ENCODE measurements at places on chromosomes 16 and 17. TPM values are rescaled to one million over a fixed set of nuclear protein-coding genes. Genes with fewer than 3 reads are reported as not detected.

- no peak overlapping the region for H3K27ac ChIP-seq
- peak; percentile 89 for DNase-seq
- H3K4me1 ChIP-seq = no peaks in the 10 kb centered on the region
- H3K4me3 ChIP-seq = no peak overlapping the region
- peaks cover 71% of the 10 kb centered on the region for H3K27me3 ChIP-seq
These were observed 530 bp downstream of the GSG1L start for GRCh38 chr16:28062847-28063521.

DNA sequence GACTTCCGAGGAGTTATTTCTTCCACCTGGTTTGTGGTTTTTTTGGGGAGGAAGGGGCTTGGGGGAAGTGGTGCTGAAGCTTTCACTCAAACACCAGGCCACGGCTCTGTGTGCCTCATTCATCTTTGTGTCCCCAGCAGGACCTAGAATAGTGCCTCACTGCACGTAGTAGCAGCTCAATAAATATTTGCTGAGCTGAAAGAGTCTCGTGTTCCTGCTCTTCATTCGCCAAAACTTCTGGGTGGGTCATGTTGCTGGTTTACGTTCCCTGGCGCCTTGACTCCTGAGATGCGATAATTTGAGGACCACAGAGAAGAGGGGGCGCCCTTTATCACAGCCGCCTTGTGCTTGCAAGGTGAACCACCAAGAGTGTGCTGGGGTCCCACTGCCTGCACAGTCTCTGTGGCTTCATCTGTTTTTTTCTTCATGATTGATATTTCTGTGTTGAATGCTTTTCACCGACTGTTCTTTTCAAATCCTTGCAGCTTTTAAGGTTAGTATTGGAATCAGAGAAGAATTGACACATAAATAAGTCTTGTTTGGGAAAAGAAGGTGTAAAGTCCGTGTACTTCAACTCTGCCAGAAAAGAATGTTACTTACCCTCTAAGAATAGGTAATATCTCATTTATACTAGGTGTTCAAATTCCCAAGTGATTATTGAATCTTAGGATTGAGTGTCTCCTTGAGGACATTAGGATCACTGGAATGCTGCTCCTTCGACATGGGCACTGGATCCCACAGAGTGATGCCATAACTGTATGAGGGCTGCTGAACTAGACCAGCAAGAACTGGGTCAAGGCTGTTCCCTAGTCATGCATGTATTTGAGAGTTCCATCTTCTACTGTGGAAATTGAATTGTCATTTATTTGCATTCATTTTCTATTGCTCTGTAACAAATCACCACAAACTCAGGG lies 92.7 kb upstream of the CLEC18A start:
- H3K27me3 ChIP-seq = no peaks in the 10 kb centered on the region
- H3K27ac ChIP-seq = no peak overlapping the region
- no peak overlapping the region for H3K4me3 ChIP-seq
- peak; percentile 38 for DNase-seq
- no peaks in the 10 kb centered on the region for H3K36me3 ChIP-seq

DNA sequence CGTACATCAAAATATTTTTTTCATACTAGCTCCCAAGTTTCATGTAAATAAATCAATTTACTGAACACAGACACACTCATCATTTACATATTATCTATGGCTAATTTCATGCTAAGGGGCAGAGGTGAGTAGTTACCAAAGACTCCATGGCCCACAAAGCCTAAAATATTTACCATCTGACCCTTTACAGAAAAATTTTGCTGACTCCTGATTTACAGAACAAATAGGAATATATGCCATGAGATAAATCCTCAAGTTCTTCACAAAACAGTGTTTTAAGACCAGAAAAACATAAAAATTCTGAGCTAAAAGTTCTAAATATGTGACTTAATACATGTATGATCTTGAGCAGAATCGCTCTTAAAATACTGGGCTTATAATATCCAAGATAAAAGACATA lies 36.6 kb upstream of the PHLPP2 start:
- H3K27ac ChIP-seq = no peak overlapping the region
- H3K36me3 ChIP-seq = peaks cover 67% of the 10 kb centered on the region
- no peak overlapping the region for H3K4me3 ChIP-seq
- no peaks in the 10 kb centered on the region for H3K27me3 ChIP-seq
- no peak for DNase-seq
- H3K4me1 ChIP-seq = peaks cover 7% of the 10 kb centered on the region

Gene PRR35
- total RNA-seq = under 0.01 TPM

Gene TP53TG3F
- not detected for total RNA-seq

DNA sequence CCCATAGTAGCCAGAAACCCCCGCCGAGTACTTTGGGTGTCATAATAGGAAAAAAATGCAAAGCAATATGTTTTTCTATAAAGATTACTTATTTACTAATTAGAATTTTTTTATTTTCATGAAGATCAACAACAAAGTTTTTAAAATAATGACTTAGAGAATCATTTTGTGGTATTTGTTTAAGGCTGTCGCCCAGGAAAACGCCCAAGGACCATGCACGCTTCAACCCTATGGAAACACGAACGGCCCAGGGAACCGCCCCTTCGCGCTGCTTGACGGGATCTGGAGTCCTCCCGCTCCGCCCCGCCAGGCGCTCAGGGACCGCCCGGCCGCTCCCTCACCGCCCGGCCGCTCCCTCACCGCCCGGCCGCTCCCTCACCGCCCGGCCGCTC lies 408 bp upstream of the KPNA2 start:
- no peaks in the 10 kb centered on the region for H3K27me3 ChIP-seq
- peak overlapping the region; percentile 33 for H3K27ac ChIP-seq
- H3K4me3 ChIP-seq = peak overlapping the region; percentile 51

DNA sequence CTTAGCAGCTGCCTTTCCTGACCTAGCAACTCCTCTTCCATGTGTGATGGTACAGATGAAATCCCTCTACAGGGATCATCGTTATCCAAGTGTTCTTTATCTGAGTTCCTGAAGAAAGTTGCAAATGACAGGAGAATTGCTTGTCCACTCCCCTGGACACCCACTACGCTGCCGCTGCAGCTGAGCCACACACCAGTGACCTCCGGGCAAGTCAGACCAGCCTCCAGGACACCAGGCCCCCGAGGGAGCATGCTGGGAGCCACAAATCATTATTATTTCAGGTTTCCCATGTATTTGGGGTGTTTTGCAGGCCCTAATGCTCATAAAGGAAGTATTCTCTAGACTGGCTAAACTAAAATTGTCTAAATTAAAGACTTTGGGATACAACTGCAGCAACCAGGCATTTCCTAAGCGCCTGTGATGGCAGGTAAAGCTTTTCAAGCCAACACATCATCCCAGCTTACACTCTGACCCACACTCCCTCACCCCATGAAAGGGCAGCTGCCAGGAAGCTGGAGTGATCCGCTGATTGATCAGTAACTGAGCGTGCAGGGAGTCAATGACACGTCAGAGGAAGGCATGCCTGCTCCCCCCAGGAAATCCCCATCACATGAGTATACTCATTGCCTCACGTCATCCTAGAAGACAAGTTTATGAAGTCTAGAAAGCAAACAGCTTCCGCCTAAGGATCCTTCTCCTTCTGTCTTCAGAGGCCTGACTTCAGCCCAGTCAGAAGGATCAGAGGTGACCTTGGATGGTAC lies 14.4 kb downstream of the FA2H start:
- DNase-seq = no peak
- H3K27ac ChIP-seq = no peak overlapping the region
- H3K4me1 ChIP-seq = no peaks in the 10 kb centered on the region
